ENCODE measurements at places on chromosomes 1 and 21.

DNA sequence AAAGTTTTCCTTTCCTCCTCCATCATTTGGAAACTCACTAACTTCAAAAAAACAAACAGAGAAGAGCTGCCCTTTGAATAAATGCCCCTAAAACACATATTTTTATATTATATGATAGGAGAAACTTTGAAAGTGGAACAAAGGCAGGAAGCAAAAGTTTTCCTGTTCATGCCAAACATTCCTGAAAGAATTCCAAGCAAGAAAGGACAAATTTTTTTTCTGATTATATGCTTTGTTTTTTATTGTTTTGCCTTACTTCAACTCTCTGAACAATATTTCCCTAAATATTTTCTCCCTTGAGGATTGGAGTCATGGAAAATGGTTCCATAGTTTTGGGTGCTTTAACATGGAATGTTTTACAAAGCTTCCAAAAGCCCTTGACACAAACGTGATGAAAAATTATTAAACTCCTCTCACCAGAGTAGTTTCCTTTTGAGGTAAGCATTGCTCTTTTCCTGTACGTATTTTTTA lies 638.5 kb upstream of the CAMK1G start:
- no peak for DNase-seq

DNA sequence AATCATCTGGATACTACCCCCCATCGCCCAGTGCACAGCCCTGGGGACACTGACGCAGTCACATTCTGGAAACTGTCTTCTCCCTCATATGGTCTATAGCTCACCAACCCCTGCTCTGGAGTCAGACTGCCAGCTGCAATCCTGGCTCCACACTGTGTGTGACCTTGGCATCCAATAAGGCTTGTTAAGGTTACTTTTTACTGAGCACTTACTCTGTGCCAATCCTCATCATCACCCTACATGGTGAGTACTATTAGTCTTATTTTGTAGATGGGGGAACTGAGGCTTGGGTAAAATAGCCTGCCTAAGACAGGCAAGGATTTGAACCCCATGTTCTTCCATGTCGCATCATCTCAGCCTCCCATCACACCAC lies 34.9 kb downstream of the AHDC1 start:
- DNase-seq, result no peak

- DNase-seq, result no peak
Observed at GRCh38 chr21:15449556-15449955, 280.2 kb upstream of the USP25 start.

GRCh38 chr1:109805486-109806165 lies 41.9 kb upstream of the EPS8L3 start:
- DNase-seq, result no peak

DNA sequence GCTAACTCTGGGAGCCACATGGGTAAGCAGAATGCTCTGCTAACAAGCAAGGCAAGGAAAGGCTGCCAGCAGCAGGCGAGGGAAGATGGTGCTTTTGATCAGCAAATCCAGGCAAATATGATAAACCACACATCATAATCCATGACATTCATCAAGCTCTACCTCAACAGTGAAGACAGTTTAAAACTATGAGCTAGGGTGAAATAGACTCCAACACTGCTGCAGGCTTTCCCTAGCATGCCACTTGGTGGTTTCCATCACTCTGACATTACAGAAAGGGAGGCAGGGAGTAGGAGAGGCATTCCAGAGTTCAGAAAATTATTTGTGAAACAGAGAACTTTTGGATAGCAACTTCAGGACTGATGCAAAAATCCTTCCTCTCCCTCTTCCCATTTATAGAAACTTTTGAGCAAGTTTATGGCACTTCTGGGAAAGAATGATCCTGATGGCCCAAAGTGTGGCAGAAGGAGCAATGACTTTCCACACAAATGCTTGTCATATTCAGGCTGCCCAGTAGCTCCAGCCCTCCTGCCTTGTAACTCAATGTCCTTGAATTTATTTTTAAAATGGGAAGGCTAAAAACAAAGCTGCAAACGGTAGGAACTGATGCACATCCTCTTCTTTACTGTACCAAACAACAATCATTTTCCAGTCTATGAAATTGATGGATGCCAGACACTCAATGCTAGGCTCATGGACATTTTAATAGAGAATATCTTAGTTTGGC lies 70.8 kb downstream of the SMYD2 start:
- DNase-seq, result no peak

GRCh38 chr1:154628121-154628405 lies 20.1 kb upstream of the ADAR start:
- DNase-seq, result no peak

DNA sequence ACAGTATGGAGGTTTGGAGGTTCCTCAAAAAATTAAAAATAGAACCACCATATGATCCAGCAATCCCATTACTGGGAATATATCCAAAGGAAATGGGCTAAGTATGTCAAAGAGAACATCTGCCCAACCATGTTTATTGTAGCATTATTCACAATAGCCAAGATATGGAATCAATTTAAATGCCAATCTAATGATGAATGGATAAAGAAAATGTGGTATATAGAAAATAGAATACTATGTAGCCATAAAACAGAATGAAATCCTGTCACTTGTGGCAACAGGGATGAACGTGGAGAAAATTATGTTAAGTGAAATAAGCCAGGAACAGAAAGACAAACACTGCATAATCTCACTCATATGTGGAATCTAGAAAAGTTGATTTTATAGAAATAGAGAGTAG lies 201.7 kb upstream of the AJAP1 start:
- no peak for DNase-seq

DNA sequence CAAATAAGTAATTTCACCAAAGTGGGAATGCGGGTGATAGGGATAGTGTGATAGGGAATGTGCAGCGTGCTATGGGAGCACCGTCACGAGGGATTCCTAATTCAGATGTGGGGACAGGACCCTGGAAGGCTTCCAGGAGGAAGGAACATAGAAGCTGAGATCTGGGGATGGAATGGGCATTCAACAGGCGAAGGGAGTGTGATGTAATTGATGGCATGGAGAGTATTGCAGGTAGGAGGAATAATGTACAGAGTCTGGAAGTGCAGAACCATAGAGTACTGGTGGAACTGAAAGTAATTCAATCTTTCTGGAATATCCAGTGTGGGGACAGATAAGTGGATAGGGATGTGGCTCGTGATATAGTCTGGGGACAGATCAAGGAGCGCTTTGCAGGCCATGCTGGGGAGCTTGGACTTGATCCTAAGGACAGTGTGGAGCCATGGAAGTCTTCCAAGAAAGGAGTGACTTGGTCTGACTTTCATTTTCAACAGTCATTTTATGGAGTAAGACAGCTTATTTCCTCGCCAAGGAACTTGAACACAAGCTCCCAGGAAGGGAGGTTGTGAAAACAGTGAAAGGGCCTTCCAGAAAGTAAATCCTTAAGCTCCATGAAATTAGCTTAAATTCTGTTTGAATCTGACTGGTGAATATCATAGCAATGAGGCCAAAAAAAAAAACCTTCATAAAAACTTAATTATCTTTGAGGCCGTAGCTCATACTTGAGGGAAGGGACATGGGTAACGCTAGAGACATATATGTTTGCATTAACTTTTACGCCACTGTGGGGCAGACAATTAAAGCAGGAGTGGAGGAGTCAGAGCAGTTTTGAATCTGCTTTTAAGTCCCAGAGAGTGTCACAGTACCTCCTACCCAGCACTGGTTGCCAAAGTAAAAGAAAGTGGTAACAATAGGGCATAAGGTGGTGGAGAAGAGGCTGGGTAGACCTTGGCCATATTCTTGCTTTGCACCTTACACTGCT lies 55.8 kb downstream of the ROR1 start:
- DNase-seq, result no peak

- DNase-seq, result no peak
Observed at GRCh38 chr1:156510709-156511108, 10.1 kb upstream of the MEF2D start.

DNA sequence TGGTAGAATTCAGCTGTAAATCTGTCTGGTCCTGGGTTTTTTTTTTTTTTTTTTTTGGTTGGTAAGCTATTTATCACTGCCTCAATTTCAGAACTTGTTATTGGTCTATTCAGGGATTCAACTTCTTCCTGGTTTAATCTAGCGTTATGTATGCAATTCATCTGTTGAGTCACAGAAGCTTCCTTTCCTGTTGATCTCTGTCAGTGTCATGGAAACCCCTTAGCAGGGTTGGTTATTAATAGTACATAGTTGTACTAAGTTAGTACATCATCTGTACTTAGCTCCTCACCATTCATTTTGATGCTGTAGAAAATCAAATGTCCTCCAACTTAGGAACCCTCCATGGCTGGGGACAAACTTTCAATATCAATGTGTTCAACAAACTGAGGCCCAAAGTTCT lies 51.0 kb upstream of the BARHL2 start:
- DNase-seq, result no peak

- DNase-seq, result no peak
Observed at GRCh38 chr1:37945743-37946702, 830 bp downstream of the INPP5B start.

GRCh38 chr1:73783352-73783751 lies 414.6 kb downstream of the LRRIQ3 start:
- DNase-seq, result no peak

GRCh38 chr1:116699605-116700004 lies 32.1 kb upstream of the IGSF3 start:
- no peak for DNase-seq

GRCh38 chr1:218679391-218679790 lies 334.3 kb downstream of the TGFB2 start:
- DNase-seq, result no peak

GRCh38 chr1:170618421-170618820 lies 45.5 kb upstream of the PRRX1 start:
- DNase-seq, result no peak

DNA sequence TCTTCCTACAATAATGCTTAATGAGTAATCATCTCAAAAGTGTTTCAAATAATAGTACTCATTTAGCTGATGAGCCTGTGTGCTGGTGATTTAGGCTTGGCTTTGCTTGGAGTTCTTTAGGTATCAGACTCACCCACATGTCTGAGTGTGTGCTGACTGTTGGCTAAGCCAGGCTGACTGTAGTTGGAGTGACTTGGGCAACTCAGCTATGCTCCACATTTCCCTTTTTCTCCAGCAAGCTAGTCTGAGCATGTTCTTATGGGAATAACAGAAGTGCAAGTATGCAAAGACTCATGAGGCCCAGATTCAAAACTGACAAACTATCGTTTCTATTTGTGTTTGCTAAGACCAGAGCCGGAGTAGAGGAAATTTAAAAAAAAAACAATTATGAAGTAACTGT lies 99.0 kb upstream of the ADGRL4 start:
- DNase-seq, result no peak

DNA sequence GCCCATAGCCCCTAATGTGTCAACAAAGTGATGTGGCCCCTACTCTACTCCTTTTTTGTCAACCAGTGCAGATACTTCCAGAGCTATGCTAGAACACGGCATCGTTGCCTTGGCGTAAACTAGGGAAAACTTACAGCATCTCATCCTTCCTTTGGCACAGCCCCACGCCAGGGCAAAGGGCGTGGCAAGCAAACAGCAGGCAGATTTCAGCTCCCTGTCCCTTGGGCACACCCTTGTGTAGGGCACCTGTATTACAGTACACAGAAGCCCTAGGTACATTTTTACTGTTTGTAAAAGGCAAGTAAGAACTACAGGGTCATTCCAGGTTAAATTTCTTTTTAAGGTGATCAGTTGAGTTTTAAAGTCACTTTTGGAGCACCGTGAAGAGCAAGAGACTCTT lies 29.3 kb downstream of the PRDX6 start:
- DNase-seq, result no peak

DNA sequence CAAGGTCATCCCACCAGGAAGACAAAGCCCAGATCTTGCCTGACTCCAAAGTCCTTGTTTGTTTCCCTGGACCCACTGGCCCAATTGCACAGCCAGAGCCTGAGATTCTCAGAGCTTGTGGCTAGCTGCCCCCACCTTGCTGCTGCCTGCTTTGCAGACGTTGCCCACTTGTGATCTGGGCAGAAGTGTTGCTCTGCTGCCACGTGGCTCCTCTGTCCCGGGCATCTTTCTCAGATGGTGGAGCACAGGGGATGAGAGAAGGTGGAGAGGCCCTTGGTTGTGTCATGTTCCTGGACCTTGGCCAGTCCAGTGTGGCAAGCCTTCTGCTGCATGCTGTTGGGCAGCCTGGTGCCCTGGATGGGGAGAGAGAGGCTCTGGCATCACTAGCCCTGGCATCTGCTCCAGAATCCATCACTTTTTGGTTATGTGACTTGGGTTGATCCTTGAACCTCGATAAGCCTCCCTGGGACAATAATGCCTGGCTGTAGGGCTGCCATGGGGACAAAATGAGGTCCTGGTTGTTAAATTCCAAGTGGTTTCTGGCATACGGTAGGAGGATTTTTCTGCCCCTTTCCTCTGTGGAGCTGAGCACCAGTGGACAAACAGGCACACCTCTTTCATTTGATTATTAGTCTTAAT lies 1.5 kb upstream of the NR0B2 start:
- no peak for DNase-seq

DNA sequence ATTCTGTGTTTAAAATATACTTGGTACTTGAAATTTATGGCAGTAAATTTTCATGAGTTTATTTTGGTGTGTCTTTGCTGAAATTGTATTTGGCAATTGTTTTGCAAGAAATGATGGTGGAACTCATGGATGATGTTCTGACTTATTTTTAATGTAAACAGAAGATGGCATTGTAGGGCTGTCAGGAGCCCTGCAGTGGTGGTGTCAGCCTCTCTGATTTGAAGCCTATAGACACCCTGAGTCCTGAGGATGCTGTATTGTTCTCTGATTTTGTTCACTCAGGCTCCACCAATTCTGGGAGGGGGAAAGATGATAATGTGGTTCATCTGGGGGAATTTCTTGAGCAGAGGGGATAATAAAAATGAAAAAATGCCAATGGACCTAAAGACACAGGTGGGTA lies 79.8 kb downstream of the LHX8 start:
- no peak for DNase-seq

GRCh38 chr1:222452031-222452430 lies 95.9 kb downstream of the HHIPL2 start:
- no peak for DNase-seq

DNA sequence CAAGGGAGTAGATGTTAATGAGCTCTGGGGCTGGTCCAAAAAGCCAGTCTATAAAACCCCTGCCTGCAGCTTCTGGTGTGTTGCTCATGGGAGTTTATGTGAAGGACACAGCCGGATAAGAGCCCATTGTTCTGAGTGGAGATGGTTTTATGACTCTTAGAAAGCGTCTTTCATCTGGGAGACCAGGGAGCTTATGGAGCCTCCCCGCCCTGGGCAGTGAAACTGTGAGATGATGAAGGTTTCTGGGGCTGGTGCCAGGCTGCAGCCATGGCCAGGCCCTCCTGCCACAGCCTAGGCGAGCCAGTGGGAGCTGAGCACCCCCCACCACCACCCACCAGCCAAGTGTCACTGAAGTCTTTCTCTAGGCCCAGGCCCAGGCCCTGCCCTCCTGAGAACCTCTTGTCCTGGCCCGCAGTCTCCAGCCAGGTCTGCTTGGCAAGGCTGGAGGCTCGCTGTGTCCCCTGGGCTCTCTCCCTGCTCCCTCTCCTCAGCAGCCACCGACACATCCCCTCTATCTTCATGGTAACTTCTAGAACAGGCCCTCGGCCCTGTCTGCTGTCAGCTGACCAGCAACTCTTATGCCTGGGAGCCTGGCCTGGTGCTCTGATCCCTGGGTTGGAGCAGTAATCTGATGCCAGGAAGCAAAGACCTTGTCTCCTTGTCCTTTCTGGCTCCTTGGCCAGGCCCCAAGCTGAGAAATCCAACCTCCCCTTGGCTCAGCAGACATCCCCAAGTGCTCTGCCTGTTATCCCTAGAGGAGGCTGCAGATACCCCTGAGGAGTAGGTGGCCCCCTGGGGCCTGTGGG lies 7.6 kb upstream of the ARHGEF10L start:
- DNase-seq, result no peak
